Vagina (tissue), 2 donors: ENCODE measurements at places on chromosomes 6 and 20. TPM values are rescaled to one million over a fixed set of nuclear protein-coding genes. Genes with fewer than 3 reads are reported as not detected.

DNA sequence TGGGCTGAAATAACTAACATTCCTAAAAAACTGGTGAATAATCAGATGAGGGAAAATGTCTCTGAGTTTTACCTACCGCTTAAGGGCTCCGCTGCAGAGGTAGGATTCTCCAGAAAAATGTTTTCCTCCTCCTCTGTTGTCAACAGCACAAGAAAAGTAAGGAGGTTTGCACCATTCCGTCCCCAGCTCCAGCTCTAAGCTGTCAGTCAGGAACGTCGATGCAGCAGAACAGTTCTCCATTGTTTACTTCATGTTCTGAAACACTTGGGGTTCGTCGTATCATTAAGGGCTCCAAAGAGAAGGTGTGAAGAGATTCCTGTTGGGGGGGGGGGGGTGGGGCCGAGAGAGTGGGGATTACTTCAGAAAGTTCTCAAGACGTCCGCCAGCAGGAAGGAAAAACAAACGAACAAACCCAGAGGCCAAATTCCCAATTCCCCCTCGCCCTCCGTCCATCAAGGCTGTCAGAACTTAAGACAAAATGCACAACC lies 734 bp downstream of the MMS22L start:
- H3K36me3 ChIP-seq: no peaks in the 10 kb centered on the region
- H3K27me3 ChIP-seq: no peaks in the 10 kb centered on the region
- peak overlapping the region; percentile 81 for H3K4me3 ChIP-seq
- H3K4me1 ChIP-seq: peaks cover 20% of the 10 kb centered on the region
- DNase-seq: no peak

GRCh38 chr6:101163611-101164010 lies 229.9 kb upstream of the GRIK2 start:
- no peak for DNase-seq
- no peaks in the 10 kb centered on the region for H3K36me3 ChIP-seq
- no peak overlapping the region for H3K4me3 ChIP-seq
- no peak overlapping the region for H3K27ac ChIP-seq
- H3K27me3 ChIP-seq: no peaks in the 10 kb centered on the region

GRCh38 chr6:154395878-154396277 lies 39.3 kb upstream of the IPCEF1 start:
- no peak overlapping the region for H3K27ac ChIP-seq
- H3K27me3 ChIP-seq: no peaks in the 10 kb centered on the region
- no peak for DNase-seq
- H3K4me1 ChIP-seq: no peaks in the 10 kb centered on the region
- H3K36me3 ChIP-seq: no peaks in the 10 kb centered on the region

DNA sequence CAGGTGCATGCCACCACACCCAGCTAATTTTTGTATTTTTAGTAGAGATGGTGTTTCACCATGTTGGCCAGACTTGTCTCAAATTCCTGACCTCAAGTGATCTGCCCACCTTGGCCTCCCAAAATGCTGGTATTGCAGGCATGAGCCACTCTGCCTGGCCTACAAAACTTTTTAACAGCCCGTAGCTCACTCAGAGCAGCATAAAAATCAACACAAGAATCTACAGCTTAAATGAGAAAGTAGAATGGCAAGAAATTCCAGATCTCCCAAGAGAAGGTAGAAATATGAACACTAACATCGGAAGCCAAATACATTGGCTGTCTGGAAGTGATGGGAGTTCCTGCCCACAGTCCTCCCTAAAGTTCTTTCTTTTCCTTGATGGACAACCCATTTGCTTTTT lies 43.7 kb downstream of the SCGN start:
- H3K4me3 ChIP-seq: no peak overlapping the region
- no peaks in the 10 kb centered on the region for H3K36me3 ChIP-seq
- H3K4me1 ChIP-seq: no peaks in the 10 kb centered on the region
- no peaks in the 10 kb centered on the region for H3K27me3 ChIP-seq

GRCh38 chr20:38109591-38110524 lies 55.2 kb downstream of the TGM2 start:
- peak overlapping the region; percentile 43 for H3K27ac ChIP-seq
- H3K27me3 ChIP-seq: no peaks in the 10 kb centered on the region
- no peak overlapping the region for H3K4me3 ChIP-seq
- peaks cover 35% of the 10 kb centered on the region for H3K4me1 ChIP-seq
- DNase-seq: peak; percentile 98

DNA sequence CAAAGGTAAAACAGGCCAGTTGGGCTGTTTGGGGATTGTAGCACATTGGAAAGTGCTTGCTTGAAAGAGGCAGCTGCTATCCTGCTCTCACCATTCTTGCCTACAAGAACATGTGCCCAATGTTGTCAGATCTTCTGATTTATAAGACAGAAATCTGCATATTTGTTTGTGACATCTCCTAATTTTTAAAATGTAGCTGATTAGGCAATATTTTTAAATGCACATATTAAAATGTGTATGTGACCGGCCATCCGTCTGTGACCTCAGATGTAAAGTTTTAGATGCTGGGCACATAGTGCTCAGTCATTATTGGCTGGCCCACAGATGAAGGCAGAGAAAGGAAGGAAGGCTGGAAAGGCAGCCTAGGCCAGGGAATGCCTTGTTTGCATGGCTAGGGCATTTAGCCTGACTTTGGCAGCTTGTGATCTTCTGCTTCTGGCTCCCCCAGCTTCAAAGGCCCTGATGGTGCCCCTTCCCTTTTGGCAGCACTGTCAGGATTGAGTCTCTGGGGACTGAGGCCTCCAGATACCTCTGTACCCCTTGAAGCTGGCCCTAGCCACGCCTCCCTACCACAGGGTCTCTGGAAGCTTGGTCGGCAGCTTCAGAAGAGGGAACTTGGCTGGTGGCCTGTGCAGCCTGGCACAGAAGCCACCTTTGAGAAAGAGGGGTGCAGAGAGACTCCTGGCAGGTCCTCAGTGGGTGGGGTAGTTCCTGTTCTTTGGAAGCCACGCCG lies 6.4 kb downstream of the SNPH start:
- H3K36me3 ChIP-seq: no peaks in the 10 kb centered on the region
- H3K27ac ChIP-seq: no peak overlapping the region
- H3K4me3 ChIP-seq: no peak overlapping the region

GRCh38 chr20:37384683-37385174 lies 38.8 kb downstream of the SRC start:
- H3K4me1 ChIP-seq: peaks cover 17% of the 10 kb centered on the region
- peak overlapping the region; percentile 55 for H3K4me3 ChIP-seq
- peak overlapping the region; percentile 47 for H3K27ac ChIP-seq
- DNase-seq: no peak
- H3K36me3 ChIP-seq: no peaks in the 10 kb centered on the region
- H3K27me3 ChIP-seq: no peaks in the 10 kb centered on the region

DNA sequence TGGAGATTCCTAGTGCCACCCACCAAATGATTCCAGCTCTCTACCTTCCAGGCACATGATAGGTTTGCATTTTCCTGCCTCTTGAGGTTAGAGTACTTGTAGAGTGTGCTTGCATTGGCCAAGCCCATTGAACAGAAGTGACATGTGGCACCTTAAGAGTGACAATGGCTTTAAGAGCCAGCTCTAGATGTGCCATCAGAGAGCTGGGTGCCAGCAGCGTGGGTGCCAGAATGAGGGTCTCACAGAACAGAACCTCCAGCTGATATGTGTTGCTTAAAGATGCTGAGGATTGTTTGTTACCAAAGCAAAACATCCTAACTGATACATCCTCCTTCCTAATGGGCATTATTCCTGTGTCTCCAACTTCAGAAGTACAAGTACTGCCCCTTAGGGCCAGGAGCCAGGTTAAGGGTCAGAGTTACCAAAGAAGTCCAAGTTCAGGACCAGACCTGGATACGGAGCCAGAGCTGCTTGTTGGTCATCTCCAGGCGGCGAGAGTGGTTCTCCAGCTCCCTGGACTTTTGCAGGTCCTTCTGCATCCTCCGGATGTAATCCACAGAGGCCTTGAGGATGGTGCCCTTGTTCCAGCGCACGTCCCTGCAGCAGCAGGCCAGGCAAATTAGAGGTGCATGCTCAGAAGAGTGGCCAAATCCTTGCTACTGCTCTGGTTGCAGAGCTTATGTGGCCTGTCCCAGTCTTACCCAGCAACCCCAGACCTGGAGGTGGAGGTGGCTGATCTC lies 47.5 kb downstream of the MDFI start:
- peaks cover 3% of the 10 kb centered on the region for H3K36me3 ChIP-seq
- H3K27ac ChIP-seq: no peak overlapping the region
- no peak for DNase-seq

Gene TOX2
- 5.2 TPM for total RNA-seq

Gene ARHGAP40
- 21.9 TPM for total RNA-seq

Gene SIRPD
- not detected for total RNA-seq

Gene GPX5
- not detected for total RNA-seq

Gene HLA-DOA
- 30.2 TPM for total RNA-seq

Gene SPDEF
- total RNA-seq: not detected
